Astrocyte of the hippocampus (primary cell): ENCODE measurements at places on chromosomes 1 and 21.
A peak's percentile ranks its signal among the peaks of the same experiment; 100 is the strongest.

DNA sequence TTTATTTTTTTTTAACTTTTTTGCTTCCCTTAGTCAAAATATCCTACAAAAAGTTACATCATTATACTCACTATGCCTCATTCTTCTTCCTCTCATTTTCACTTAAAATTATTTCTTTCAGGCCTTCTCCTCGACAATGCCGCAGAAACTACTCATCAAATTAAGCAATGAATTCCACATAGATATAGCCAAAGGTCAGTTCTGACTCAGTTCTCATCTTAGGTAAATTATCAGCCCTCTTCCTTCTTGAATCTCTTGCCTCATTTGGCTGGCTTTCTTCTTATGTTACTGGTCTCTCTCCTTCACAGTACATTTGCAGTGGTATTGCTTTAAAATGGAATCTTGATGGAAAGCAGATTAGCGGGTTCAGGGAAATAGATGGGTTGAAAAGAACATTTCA, 260.7 kb upstream of the BRINP3 start:
- no peak for DNase-seq

DNA sequence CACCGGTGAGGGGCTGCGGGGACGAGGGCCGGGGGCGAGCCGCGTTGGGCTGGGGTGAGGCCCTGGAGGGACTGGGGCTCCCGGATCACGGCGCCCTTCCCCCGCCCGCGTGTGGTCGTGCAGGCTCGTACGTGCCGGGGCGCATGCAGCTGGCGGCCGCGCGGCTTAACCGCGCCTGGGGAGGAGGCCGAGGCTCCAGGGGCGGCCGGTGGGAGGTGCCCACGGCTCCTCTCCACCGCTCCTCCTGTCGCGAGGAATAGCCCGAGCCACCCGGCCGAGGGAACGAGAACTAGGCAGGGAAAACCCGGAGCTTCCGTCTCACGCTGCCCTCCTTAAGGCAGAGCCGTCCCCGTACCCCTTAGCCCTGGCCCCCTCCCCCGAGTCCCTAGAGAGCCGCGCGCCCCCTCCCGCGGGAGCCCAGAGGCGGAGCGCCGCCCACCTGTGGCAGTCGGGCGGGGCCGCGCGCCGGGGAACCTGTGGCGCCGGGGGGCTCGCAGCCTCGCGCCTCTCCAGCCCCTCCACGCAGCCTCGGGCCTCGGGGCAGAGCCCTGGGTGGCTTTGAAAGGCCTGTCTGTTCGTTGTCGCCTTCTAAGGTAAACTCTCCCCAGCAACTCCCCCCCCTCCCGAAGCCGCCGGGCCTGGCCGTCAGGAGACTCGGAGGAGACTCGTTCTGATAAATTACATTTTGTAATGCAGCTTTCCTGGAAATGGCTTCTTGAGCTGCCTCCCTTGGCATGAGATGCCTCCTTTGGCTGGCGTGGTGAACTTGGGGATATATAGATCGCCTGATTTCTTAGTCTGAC, 746 bp downstream of the AK4 start:
- peak; percentile 78 for DNase-seq

GRCh38 chr1:23473037-23473800, 10.8 kb downstream of the ASAP3 start:
- DNase-seq, result peak; percentile 84

- no peak for DNase-seq
These were observed 31.2 kb downstream of the PIK3C2B start for GRCh38 chr1:204463125-204464060.

DNA sequence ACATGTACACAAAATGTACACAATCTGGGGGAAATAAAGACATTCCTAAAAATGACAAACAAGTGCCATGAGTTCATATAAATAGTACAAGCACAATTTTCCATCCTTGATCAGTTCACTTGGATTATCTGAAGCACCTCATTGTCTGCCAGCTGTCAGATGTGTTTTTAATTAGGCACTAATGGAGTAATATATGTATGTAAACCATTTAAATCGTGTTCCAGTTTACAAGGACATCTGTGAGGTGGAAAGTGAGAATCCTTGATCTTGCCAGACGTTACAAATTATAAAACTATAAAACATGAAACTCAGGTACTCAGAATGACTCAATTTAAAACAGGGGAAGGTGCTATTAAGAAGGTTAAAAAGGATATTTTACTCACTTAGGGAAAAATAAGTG, 1312.2 kb downstream of the PLA2G4A start:
- no peak for DNase-seq

- peak; percentile 58 for DNase-seq
These were observed 245.3 kb upstream of the ZP4 start for GRCh38 chr1:238135708-238136664.

- DNase-seq, result no peak
These were observed 477.4 kb downstream of the CAMTA1 start for GRCh38 chr1:7262611-7263010.

GRCh38 chr1:109668123-109668775, 392 bp downstream of the GSTM2 start:
- no peak for DNase-seq

DNA sequence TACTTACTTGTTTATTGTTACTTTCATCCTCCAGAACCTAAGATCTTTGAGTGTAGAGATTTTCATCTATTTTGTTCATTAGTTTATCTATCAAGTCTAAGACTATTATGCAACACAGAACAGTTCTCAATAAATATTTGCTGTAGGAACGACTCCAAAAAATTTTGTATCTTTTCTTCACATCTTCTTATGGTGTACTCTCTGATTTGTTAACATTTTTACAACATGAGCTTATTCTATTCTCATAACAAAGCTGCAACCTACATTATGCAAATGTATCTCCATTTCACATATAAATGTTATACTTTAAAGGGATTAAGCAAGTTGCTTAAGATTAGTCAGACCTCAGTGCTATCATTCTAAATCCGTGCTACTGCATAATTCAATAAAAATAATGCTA, 514.2 kb upstream of the ZP4 start:
- DNase-seq, result no peak

- no peak for DNase-seq
These were observed 71.7 kb downstream of the ENAH start for GRCh38 chr1:225581186-225581585.

DNA sequence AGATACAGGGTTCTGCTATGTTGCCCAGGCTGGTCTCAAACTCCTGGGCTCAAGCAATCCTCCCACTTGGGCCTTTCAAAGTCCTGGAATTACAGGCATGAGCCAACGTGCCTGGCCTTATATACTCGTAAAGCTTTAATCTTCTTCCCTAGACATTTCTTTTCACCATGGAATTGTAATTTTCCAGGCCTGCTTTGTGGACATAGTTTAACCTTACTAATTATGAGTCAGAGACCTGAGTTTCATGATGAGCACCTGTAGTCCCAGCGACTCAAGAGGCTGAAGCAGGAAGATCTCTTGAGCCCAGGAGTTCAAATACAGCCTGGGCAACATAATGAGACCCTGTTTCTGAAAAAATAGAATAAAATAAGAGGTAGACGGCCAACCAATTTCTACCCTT, 12.3 kb downstream of the PATJ start:
- DNase-seq, result no peak

- DNase-seq, result peak; percentile 77
These were observed 2.9 kb downstream of the NCDN start for GRCh38 chr1:35560256-35561225.

- DNase-seq, result no peak
These were observed 21.7 kb downstream of the CACNA1S start for GRCh38 chr1:201090541-201090940.

- no peak for DNase-seq
These were observed 474.4 kb downstream of the SETD4 start for GRCh38 chr21:35585878-35586277.

GRCh38 chr1:84163123-84163931, 19.3 kb downstream of the PRKACB start:
- DNase-seq, result no peak

GRCh38 chr1:14332158-14332557, 266.3 kb upstream of the KAZN start:
- DNase-seq, result peak; percentile 59

GRCh38 chr1:22488319-22488718, 36.7 kb downstream of the ZBTB40 start:
- DNase-seq, result no peak

GRCh38 chr1:48470950-48471690, 884 bp downstream of the SPATA6 start:
- DNase-seq, result peak; percentile 7

- DNase-seq, result no peak
These were observed 189.6 kb downstream of the NRIP1 start for GRCh38 chr21:14875186-14875585.

DNA sequence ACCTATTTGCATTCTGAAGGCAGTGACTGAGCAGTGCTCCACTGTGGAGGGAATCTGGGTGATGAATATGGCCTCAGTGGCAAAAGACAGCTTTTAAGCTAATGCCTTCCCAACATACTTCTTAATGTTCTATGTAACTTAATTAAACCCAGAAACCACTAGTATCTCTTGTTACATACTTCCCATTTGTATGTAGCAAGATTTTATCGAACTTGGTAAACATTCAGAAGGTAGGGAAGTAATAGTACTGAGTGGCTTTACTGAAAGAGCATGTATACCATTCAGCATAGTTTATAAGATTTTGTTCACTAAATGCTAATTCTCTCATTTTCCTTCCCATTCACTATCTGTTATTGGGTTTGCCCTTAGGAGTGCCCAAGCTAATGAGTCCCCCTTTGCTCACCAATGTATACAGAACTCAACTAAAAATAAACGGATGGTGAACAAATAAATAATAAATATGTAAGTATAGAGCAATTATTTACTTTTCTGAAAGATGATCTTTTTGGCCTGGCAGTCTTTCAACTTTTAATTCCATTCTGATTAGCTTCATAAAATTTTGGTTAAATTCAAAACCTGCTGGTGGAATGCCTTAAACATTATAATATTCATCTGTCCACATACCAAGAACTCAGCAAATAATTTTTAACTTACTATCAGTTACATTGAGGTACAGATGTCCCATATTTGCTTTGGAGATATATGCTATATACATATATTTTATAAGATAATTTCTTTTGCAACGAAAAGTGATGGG, 204.4 kb downstream of the APP start:
- DNase-seq, result no peak

DNA sequence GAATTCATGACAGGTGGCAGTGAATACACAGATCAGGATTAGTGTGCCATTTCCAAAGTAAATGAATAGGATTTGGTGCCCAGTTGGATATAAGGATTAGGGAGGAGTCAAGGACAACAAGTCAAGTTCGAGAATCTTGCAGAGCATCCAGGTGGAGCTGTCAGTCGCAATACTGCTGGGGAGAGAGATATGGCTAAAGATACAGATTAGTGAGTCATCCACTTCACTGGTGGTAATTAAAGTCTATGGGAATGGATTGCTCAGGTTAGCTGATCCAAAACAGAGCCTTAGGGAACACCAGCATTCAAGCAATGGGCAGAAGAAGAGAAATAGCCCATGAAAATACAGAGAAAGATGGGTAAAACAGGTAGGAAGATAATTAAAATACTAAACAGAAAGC, 26.8 kb downstream of the BCAS2 start:
- no peak for DNase-seq

- DNase-seq, result peak; percentile 21
These were observed 111.9 kb downstream of the ZBTB18 start for GRCh38 chr1:244162786-244163530.

DNA sequence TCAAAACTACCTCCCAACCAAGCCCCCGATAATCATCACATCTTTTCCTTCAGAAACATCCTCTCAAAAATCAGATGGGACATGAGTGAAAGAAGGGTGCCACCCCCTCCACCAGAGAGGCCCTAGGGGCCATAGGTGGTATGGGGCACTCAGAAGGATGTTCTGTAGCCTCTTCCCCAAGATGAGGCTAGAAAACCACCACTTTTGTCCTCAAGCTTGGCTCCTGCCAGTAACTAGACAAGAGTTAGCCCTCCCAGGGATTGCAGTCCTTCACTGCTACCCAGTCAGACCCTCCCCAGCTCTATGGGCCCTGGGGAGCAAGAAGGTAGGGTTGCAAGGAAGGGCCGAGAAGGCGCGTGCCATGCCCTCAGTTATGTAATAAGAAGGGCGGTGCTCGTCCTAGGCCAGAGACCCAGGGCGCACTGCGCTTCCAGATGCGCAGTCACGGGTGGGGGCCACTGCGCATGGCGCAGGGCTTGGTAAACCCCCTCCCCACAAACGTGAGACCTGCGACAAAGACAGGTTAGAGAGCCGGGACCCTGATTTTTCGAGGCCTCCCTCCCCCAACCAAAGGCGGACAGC, 69.7 kb downstream of the CD46 start:
- DNase-seq, result no peak

DNA sequence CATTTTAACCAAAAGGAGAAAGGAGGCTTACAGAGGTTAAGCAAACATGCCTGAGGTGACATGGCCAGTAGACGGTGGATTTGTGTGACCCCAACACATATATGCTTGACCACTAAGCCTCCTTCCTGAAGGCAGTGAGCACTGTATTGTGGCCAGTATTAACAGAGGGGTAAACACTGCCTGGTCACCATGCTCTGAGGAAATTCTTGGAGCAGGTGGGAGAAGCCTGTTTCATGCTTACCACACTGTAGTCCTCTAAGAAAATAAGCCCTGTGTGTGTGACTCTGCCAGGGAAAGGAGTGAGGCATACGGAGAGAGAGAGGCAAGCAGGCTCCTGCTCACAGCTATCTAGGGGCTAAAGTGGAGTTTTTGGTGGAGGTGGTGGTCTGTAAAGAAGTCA, 102.7 kb downstream of the KCND3 start:
- DNase-seq, result no peak

GRCh38 chr1:223745731-223746130, 33.4 kb downstream of the CAPN2 start:
- DNase-seq, result peak; percentile 77

GRCh38 chr1:67307251-67308060, at the start of gene IL12RB2:
Gene IL12RB2 (plus strand): TSS chr1:67307873. CDS start chr1:67320369, 12,496 bp downstream.
- DNase-seq, result peak; percentile 39

DNA sequence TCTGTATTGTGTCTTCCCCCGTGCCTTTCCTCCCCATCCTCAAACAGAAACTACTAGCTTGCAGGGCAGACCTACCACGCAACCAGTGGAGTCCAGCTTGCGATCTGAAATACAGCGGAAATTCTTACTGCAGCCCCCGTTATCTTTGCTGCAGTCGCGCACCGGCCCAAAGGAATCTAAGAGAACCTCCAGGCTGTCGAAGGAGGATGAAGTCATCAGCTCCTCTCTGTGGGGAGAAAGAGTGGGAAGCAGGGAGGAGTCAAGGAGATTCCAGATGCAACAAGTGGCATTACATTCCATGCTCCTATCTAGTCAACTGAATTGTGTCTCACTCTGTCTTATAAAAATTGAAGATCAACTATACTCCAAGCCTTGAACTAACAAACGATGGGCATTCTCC, 206.9 kb downstream of the ASTN1 start:
- no peak for DNase-seq
